Suprapubic skin (tissue), 4 donors: ENCODE measurements at places on chromosomes 7 and 10.

DNA sequence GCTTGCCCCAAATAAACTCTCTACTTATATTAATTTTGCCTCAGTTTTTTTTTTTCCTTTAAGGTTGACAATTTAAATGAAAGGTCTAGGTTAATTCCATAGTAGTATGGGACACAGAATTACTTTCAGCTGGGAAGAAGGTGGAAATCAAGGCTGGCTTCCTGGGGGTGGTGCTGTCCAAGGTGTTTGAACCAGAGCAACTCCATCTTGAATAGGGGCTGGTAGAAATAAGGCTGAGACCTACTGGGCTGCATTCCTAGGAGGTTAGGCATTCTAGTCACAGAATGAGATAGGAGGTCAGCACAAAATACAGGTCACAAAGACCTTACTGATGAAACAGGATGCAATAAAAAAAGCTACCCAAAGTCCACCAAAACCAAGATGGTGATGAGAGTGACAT is 1190.8 kb upstream of the AUTS2 start:
- no peak for DNase-seq

DNA sequence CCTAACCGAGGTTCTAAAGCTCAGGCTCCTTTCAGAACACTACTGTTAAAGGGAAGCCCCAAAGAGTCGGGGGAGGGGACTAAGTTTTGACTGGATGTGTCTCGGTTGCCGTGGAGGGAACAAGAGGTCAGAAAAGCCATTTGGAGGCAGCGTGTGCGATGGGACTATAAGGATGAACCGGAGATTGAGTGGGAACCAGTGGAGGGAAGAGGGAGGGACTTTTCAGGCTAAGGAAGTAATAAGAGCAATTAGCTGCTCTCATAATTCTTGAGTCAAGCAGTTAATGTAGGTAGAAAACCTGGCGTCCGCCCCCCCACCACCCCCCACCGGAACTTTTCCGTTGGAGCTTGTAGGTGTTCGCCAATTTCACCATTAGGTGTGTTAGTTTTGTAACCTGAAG is 491 bp upstream of the AKAP9 start:
- DNase-seq = no peak

DNA sequence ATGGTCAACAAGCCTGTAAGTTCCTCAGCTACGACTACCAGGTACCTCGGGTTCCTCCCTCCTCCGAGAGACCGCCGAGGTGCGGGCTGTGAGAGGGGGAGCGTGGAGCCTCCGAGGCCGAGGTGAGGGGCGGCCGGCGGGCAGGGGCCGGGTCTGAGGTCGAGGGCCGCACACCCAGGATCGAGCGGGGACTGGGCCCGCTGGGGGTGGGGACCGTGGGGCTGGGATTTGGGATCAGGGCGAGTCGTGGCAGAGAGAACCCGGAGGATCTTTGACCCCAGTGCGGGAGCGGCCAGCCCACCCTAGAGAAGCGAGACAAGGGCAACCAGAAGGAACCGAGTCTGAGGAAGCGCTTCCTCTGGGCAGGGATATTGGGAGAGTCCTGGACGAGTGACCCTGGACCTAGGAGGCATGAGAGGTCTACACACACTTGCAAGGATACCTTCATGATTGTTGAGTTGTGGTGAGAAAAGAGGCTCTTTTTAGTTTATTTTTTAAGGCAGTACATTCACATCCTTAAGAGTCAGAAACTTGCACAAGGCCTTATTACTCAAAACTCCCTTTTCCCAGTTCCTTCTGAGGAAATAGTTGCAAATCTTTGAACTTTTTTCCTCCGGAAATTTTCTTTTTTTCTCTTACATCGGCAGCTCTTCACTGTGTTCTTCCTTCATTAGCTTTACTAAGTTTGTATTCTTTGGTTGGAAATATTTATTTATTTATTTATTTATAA is 395 bp downstream of the ZNF487 start:
- no peak for DNase-seq

DNA sequence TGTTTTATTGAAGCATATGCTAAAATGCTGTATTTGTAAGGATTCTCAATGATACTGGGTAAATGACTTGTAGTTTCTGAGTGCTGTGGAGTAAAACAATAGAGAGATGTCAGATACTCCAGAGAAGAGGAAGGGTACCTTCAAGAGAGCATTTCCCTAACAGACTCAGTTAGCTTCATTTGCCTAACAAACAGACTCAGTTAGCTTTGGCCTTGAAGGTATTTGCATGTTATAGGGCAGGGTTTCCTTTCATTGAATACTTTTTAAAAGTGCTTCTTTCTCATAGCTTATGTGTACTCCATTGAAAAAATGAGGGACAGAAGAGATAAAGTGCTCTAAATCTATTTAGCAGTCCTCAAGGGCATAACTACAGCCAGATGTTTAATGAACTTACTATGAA is 101.8 kb downstream of the CHN2 start:
- no peak for DNase-seq

- DNase-seq = no peak
These were observed 5.9 kb downstream of the AKAP9 start for GRCh38 chr7:91946549-91946948.

- no peak for DNase-seq
These were observed 233.1 kb downstream of the PLXNA4 start for GRCh38 chr7:132343199-132343598.

DNA sequence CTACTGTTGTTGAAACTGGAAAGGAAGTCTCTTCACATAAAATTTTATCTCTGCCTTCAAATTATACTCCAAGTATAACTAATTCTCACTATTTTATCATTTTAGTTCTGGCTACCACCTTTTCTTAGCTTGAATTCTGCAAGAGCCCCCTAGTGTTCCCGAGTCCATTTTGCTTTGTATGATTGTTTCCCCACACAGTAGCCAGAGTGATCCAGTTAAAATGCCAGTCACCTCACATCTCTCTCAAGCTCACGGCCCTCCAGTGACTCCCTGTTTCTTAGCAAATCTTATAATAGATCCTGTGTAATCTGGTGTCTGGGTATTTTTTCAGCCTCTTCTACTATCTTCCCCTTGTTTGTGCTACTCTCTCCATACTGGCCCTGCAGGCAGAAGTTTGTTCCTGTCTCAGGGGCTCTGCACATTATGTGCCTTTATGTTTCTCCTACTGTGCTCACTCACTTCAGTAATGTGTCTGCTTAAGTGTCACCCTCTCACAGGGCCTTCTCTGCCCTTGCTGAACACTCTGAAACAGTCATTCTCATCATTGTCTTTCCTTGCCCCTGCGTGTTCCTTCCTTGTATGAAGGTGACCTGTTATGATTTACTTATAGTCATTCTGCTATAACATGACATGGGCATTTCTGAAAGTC is 8.9 kb downstream of the WAC start:
- DNase-seq = no peak

DNA sequence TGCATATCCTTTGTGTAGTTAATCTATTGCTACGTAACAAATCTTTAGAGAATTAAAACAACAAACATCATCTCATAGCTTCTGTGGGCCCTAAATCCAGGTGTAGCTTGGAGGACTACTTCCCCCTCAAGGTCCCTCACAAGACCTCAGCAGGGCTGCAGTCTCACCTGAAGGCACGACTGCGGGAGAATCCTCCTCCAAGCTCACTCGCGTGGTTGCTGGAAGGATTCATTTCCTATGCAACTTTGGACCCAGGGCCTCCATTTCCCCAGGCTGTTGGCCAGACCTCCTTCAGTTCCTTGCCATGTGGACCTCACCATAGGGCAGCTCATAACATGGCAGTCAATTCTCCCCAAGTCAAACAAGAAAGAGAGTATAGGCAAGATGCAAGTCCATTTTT is 140.4 kb downstream of the OAT start:
- DNase-seq = no peak

DNA sequence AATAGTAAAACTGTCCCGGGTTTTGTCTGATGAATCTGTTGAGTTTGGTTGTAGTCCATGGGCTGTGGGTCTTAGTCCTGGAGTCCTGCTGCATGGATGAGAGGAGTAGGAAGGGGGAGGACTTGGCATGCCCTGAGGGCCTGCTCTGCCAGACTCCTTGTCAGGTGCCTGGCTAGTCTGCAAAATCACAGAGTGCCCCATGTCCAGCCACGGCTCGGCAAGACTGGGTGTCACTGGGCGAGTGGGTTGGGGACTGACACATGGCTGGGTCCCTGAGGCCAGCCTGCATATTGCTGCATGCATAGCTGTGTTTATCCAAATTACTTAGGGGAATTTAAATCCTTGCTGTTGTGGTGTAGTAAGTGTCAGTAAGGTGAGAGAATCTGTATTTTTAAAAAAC is 9.7 kb downstream of the MINDY4 start:
- no peak for DNase-seq

- DNase-seq = no peak
These were observed 22.7 kb downstream of the AP5Z1 start for GRCh38 chr7:4797858-4798705.

DNA sequence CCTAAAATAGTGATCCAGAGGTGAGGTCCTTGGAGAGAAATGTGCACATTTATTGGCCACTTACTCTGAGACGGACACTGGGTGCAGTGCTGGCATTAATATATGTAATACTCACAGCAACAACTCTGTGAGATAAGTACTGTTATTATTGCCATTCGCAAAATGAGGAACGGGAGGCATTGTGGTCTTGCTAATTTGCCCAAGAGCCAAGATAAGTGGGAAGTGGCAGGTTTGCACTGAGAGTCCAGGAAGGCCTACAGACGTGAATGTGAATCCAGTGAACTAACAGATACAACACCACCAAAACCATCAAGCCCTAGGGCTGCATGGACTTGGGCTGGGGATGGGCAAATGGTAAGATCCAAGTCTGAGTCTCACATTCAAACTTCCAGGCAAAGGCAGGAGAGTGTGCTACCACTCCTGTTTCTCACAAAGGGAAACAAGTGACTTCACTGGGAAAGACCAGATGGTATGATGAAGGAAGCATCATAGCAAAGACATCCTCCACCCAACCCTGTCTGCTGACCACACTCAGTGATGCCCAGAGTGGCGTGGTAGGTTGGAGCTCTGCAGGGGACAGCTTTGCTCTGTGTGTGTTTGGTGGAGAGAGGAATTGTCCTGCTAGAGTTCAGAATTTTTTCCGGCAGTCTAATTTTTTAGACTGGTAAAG is 19.2 kb downstream of the TMEM273 start:
- DNase-seq = no peak

DNA sequence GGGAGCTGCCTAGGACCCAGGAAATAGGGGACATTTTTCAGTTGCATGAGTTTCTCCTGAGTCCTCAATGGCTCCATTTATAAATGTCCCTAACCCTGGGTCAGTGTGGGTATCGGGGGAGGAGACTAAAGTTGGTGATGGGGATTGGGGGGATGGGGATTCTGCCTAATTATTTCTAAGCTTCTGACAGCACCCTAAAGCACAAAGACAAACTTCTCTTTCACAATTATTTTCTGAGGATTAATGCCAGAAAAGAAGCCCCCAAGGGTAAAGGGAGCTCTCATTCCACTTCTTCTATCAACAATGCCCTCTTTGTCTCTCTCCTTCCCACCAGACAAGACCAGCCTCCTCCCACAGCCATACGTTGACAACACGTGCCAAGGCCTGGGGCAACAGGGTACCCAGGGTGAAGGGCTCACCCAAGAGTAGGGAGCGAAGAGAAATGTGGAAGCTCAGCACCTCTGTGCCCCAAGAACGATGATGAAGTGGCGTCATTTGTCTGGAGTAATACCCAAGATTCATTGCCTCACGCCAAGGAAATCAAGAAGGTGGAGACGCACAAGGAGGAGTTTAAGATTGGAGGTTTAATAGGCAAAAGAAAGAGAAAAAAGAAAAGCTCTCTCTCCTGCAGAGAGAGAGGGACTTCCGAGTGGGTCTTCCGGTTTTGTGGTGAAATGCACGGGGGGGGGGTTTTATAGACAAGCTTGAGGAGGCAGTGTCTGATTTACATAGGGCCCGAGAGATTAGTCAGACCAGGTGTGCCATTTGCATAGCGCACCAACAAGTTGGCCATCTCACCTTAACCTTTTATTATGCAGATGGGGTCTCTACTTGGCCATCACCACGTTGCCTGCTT is 14.4 kb upstream of the GJC3 start:
- DNase-seq = no peak
